CD8-positive, alpha-beta memory T cell (primary cell): ENCODE measurements at places on chromosomes 11 and 22. TPM values are rescaled to one million over a fixed set of nuclear protein-coding genes. Genes with fewer than 3 reads are reported as not detected.

- no peak overlapping the region for H3K4me3 ChIP-seq
- H3K27ac ChIP-seq: no peak overlapping the region
- H3K27me3 ChIP-seq: no peaks in the 10 kb centered on the region
- H3K36me3 ChIP-seq: no peaks in the 10 kb centered on the region
These were observed 53.3 kb upstream of the CD44 start for GRCh38 chr11:35085531-35086165.

DNA sequence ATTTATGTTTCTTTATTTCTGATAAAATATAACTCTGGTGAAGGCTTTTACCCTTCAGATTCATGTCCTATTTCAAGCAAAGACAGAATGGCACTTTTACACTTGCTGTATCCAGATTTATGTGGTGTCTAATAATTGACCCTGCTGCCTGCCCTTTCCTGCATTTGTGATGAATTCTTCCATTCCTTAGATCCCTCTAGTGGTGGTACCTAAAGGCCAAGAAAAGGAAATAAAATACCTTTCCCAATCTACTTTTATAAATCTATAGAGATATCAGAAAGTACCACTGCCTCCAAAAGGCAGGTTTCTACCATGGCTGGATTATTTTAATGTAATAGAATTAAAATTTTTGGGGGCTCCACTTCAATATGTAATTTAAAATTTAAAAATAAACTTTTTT lies 34.2 kb downstream of the CCDC81 start:
- no peaks in the 10 kb centered on the region for H3K27me3 ChIP-seq
- no peak for DNase-seq
- no peaks in the 10 kb centered on the region for H3K4me1 ChIP-seq
- no peak overlapping the region for H3K27ac ChIP-seq

- DNase-seq: no peak
- H3K27ac ChIP-seq: no peak overlapping the region
- H3K4me1 ChIP-seq: no peaks in the 10 kb centered on the region
- H3K4me3 ChIP-seq: no peak overlapping the region
These were observed 149.3 kb downstream of the TMEM135 start for GRCh38 chr11:87187076-87187475.

DNA sequence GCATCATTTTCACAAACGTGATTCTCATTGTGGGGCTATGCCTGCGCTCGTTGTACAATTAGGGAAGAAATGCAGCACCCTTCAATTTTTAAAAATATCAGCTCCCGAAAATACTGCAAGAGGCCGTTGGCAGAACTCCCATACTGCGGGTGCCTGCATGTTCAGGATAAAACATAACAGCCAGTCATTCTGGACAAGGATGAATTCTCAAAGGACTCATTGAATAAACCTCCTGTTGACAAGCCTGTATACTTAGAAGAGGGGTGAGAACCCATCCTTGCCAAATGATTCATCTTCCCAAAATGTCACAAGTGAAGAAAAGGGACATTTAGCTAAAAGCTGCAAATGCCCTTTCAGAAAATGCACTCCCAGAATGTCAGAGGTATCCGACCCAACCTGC lies 141.9 kb downstream of the CSNK2A3 start:
- no peaks in the 10 kb centered on the region for H3K27me3 ChIP-seq
- H3K27ac ChIP-seq: no peak overlapping the region
- H3K4me3 ChIP-seq: no peak overlapping the region
- no peaks in the 10 kb centered on the region for H3K36me3 ChIP-seq
- DNase-seq: no peak
- H3K4me1 ChIP-seq: no peaks in the 10 kb centered on the region

GRCh38 chr11:64744544-64745188 lies 724 bp upstream of the RASGRP2 start:
- H3K4me1 ChIP-seq: peaks cover 31% of the 10 kb centered on the region
- H3K36me3 ChIP-seq: peaks cover 14% of the 10 kb centered on the region
- H3K27me3 ChIP-seq: no peaks in the 10 kb centered on the region
- H3K27ac ChIP-seq: peak overlapping the region; percentile 95

DNA sequence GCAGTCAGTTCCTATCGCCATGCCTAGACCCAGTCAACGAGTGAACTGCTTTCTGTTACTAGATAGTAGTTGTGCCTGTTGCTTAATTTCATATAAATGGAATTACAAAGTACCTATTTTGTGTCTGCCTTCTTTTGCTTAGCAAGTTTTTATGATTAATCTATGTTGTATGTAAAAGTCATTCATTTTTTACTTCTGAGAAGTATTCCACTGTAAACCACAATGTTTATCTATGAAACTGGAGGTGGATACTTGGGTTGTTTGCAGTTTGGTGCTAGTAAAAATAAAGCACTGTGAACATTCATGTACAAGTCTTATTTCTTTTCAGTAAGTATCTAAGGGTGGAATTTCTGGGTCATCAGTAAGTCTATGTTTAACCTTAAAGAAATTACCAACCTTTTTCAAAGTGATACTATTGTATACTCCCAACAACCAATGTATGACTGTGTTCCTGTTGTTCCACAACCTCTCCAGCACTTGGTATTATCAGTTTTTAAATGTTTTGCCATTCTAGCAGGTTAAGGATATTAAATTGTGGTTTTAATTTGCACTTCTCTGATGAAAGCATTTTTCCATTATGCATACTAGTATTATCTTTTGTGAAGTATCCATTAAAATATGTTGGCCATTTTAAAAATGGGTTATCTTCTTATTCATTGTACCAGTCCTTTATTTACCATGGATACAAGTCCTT lies 68.2 kb downstream of the DNAJC24 start:
- no peaks in the 10 kb centered on the region for H3K27me3 ChIP-seq
- DNase-seq: no peak
- H3K4me1 ChIP-seq: no peaks in the 10 kb centered on the region
- H3K4me3 ChIP-seq: no peak overlapping the region
- H3K36me3 ChIP-seq: no peaks in the 10 kb centered on the region

DNA sequence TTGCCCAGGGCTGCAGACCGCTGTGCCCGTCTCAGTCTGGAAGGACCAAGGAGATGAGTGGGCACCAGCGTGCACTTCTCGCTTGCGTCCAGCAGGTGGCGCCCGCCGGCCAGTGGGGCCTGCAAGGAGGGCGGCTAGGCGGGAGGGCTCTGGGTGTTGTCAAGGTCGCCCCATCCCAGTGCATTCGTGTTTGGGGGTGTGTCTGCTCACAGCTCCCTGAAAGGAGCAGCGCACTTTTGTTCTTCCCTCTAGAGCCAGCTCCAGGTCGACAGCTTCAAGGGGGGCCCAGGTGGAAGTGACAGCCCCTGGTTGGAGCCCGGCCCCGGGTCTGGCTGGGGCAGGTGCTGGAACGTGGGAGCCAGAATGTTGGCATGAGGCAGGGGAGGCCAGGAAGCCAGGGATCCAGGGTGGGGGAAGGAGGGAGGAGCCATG lies 23.4 kb upstream of the MPPED1 start:
- DNase-seq: peak; percentile 81
- H3K4me3 ChIP-seq: no peak overlapping the region
- H3K27me3 ChIP-seq: peaks cover 7% of the 10 kb centered on the region
- H3K36me3 ChIP-seq: no peaks in the 10 kb centered on the region

GRCh38 chr11:107202241-107202640 lies 184.0 kb upstream of the GUCY1A2 start:
- H3K27ac ChIP-seq: no peak overlapping the region
- H3K27me3 ChIP-seq: no peaks in the 10 kb centered on the region
- DNase-seq: no peak
- no peak overlapping the region for H3K4me3 ChIP-seq

DNA sequence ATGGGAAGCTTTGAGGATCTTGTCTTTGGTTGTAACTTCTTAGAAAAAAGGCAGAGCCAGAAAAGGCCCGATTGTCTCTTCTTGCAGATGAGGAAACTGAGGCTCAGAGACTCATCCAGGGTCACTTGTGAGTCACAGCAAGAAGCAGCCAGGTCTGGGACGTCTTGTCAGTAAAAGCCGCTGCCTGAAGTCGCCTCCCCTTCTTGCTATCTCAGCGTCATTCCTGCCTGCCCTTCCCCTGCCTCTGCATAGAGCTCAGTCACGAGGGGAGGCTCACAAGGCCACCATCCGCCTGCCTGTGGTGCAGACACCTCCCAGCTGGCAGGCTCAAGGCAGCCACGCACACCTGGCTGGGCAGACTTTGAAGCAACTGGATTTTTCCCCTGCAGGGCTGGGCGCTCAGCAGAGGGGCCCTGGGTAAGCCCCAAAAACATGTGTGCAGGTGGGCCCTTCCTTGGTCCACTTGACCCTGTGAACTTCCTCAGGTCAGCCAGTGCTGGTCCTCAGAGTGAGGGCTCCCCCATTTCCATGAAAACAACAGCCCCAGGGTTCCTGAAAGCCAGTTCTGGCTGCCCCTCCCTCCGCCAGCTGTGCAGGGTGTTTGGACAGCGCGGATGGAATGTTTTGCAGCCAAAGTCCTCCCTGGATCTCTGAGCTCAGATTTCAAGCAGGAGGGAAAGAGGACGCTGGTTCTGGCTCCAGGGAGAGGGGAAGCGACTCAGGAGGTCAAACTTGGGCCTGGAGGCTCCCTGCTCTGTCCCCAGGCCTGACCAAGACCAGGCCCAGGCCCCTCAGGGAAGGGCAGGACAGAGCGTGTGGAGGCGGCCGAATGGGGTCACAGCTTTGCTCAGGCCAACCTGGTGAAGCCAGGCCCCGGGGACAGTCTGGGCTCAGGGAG lies 6.0 kb upstream of the RAB3IL1 start:
- no peak overlapping the region for H3K4me3 ChIP-seq
- no peak for DNase-seq
- H3K36me3 ChIP-seq: no peaks in the 10 kb centered on the region
- H3K27ac ChIP-seq: no peak overlapping the region
- H3K27me3 ChIP-seq: peaks cover under 1% of the 10 kb centered on the region

Gene GLYATL1
- total RNA-seq: not detected

DNA sequence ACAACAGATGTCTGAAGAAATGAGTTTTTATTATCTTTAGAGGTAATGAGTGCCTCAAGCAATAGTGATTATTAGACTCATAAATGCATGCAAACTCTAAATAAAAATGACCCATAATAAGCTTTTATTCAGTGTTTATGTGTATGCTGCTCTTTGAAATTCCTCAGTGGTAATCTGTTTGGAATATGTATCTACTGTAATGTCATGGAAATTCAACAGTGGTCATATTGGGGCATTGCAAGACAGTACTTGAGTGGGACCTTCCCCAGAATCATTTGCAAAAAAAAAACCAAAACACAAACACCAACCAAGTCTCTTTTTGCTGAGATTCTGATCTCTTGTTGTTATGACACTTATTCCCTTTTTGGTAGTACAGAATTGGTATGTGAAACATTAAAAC lies 35.0 kb downstream of the DNAJC24 start:
- H3K36me3 ChIP-seq: no peaks in the 10 kb centered on the region
- no peaks in the 10 kb centered on the region for H3K27me3 ChIP-seq
- no peaks in the 10 kb centered on the region for H3K4me1 ChIP-seq
- H3K27ac ChIP-seq: no peak overlapping the region

Gene MUC5AC
- not detected for total RNA-seq
